ENCODE measurements at places on chromosomes 6 and 20.

GRCh38 chr20:50932016-50932485, 814 bp upstream of the ADNP start:
- H3K36me3 ChIP-seq: peaks cover 6% of the 10 kb centered on the region
- peaks cover 7% of the 10 kb centered on the region for H3K4me1 ChIP-seq
- H3K27me3 ChIP-seq: no peaks in the 10 kb centered on the region
- DNase-seq: no peak
- no peak overlapping the region for H3K4me3 ChIP-seq
- H3K27ac ChIP-seq: peak overlapping the region; percentile 95

DNA sequence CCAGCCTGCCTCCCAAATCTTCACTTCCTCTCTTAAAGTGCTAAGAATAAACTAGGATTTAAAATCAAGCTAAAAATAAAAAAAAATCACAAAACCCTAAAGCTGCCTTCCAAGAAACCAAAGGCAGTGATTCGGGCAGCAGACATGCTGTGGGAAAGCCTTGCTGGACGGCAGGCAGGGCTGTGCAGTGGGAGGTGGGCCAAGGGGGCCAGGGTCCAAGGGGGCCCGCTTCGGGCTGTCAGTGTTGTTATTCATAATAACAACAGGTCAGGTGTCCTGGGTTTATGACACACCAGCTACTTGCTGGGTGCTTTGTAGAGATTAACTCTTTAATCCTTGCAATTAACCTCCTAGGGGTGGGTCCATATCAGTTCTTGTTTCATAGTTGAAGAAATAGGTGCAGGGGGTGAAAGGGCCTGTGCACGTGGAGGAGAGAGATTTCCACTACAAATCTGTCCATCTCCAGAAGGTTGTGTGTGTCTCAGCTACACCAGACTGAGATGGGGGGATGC, 40.4 kb downstream of the CD40 start:
- H3K27me3 ChIP-seq: no peaks in the 10 kb centered on the region
- H3K36me3 ChIP-seq: no peaks in the 10 kb centered on the region
- no peak overlapping the region for H3K27ac ChIP-seq
- DNase-seq: no peak
- no peak overlapping the region for H3K4me3 ChIP-seq

DNA sequence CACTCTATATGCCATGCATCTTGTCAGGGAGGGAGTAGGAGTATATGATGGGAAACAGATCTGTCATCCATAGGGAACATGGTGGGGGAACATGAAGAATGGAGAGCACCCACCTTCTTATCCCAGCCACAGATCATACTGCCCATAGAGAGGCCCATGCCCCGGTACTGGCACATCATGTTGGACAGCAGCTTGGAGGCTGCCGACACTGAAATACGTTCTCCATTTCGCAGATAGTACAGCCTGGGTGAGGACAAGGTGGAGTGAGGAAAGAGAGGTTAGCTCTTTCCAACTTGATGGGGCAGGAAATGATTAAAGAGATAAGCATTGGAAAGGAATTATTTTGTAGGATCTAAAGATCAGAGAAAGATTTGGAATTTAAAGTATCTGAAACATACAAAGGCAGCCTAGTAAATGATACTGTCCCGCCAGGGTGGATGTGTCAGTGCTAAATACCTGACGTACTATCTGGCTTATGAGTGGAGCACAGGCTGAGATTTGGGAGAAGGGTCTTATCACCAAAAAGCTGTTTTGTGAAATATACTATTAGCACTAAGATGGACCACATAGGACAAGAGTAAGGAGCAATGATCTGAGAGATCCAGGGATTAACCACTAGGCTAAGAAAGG, 1.7 kb downstream of the PSMB8 start:
- H3K4me1 ChIP-seq: peaks cover 8% of the 10 kb centered on the region
- no peak overlapping the region for H3K4me3 ChIP-seq
- no peaks in the 10 kb centered on the region for H3K36me3 ChIP-seq
- DNase-seq: peak; percentile 68
- H3K27ac ChIP-seq: no peak overlapping the region

DNA sequence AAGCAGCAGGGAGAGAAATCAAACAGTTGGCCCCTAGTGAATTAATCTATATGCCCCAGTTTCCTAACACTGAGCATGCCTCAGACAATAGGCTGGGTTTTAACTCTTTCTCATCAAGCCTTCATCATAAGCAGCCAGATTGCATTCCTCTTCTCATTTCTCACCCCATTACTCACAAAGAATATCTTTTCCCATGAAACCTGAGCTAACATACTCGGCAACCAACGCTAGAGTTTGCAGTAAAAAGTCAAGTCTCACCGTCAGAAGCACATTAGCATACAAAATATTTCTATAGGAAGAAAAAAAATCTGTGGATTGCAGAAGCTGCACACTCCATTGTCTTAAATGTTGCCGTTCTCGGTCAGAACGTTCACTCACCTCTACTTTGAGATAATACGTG, 429.9 kb upstream of the ARID1B start:
- no peaks in the 10 kb centered on the region for H3K27me3 ChIP-seq
- H3K36me3 ChIP-seq: no peaks in the 10 kb centered on the region
- H3K4me3 ChIP-seq: no peak overlapping the region
- H3K27ac ChIP-seq: no peak overlapping the region
- DNase-seq: no peak

DNA sequence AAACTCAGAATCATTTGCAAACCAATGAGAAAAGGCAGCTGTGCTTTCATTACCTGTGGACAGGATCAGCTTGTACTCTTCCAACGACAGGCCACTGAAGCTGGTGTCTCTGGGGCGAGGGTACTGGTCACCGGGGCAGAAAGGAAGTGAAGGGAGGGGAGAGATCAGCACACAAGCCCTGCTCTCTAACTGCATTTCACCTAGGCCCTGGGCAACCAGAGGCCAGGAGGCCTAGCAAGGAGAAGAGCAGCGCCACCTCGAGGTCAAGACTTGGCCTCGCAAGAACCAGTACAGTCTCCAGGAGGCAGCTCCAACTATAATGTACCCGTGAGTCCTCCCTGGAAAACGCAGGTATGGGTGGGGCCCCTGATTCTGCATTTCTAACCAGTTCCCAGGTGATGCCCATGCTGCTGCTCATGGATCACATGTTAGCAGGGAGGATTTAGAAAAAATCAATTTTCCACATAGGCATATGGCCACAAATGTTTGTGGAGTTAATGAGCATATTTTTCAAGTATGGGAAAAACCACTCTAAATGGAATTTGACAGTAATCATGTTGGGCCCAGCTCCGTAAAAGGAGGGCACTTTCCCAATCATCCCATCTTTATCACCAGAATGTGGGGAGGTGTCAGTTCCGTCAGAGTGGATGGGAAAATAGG, 11.0 kb downstream of the UQCC2 start:
- DNase-seq: peak; percentile 47
- H3K4me1 ChIP-seq: no peaks in the 10 kb centered on the region
- peaks cover 37% of the 10 kb centered on the region for H3K36me3 ChIP-seq
- no peak overlapping the region for H3K4me3 ChIP-seq
- no peaks in the 10 kb centered on the region for H3K27me3 ChIP-seq

GRCh38 chr6:166567107-166567506, 19.4 kb downstream of the RAMACL start:
- H3K4me1 ChIP-seq: no peaks in the 10 kb centered on the region
- peaks cover 3% of the 10 kb centered on the region for H3K36me3 ChIP-seq
- no peak overlapping the region for H3K27ac ChIP-seq

- peak; percentile 27 for DNase-seq
- no peak overlapping the region for H3K4me3 ChIP-seq
- H3K4me1 ChIP-seq: peaks cover 37% of the 10 kb centered on the region
- no peak overlapping the region for H3K27ac ChIP-seq
Observed at GRCh38 chr6:33205191-33206026, 954 bp downstream of the HSD17B8 start.

DNA sequence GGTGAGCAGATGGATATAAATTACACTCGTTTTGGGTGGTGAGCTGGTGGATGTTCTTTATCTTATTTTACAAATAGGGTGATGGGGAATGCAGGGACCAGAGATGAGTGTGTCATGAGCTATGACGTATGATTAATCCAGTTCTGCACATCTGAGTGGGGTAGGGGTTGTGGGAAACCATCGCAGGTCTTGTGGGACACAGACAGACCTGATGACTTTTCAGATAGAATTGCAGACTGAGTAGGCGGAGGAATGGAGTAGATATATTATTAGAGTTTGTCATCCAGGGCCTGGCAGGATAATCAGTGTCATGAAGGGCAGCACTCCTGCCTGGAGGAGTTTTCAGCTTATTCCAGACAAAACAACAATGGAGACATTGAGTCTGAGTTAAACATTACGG, 12.9 kb upstream of the DSP start:
- H3K27ac ChIP-seq: no peak overlapping the region
- no peaks in the 10 kb centered on the region for H3K27me3 ChIP-seq
- no peak overlapping the region for H3K4me3 ChIP-seq
- H3K36me3 ChIP-seq: no peaks in the 10 kb centered on the region

GRCh38 chr6:36430351-36430750, 12.3 kb downstream of the PXT1 start:
- H3K4me3 ChIP-seq: no peak overlapping the region
- no peaks in the 10 kb centered on the region for H3K27me3 ChIP-seq
- peak overlapping the region; percentile 27 for H3K27ac ChIP-seq
- H3K4me1 ChIP-seq: peaks cover 7% of the 10 kb centered on the region
- DNase-seq: peak; percentile 71
- H3K36me3 ChIP-seq: no peaks in the 10 kb centered on the region

DNA sequence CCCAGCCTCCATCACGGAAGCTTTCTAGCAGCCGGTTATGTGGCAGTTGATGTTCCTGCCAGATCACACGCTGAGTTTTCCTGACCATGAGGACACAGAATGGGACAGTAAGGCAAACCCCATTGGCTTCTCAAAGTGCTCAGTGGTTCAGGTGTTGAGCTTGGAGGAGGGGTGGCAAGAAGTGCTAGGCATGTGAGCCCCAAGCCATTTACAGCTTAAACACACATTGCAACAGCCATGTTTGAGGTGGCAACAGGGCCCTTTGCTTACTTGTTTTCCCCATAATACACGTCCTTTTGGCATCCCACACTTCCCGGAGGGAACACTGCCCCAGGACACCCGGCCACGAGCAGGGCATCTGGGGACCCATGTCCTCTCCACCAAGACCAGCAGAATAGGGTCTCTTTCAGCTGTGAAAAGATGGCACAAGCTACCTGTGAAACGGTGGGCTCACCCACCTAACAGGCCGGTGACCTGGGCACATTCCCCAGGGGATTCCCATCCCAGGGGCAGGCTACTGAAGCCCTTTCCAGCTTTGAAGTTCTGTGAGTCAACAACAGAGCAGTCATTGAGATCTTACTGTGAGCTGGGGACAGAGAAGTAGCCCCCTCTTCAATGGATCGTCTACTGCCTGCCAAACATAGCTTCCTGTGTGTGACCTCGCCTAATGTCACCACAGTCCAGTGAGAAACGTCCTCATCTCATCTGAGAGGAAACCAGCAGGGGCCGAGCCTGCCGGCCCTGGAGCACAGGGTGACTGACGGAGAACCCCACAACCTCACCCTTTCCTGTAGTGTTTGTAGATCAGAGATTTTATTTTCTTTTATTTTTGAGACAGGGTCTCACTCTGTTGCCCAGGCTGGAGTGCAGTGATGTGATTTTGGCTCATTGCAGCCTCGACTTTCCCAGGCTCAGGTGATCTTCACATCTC, 4.0 kb upstream of the TLDC2 start:
- no peaks in the 10 kb centered on the region for H3K27me3 ChIP-seq
- no peaks in the 10 kb centered on the region for H3K4me1 ChIP-seq

DNA sequence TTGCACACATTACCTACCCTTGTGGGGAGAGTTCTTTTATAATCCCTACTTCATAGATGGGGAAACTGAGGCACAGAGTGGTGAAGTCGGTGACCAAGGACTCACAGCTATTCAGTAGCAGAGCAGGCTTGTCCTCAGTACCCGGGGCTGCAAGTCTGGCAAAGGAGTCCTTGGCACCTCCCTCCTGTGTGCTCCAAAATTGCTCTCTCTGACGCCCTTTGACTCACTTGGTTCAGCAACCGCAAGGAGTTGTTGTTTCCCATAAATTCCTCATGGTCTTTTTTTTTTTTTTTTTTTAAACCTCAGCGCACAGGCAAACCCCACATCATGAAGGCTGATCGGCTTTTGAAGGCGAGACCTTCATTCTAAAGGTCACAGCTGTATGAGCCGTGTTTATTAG, 143.2 kb downstream of the CEBPB start:
- peaks cover 4% of the 10 kb centered on the region for H3K4me1 ChIP-seq
- no peaks in the 10 kb centered on the region for H3K27me3 ChIP-seq
- H3K36me3 ChIP-seq: no peaks in the 10 kb centered on the region
- no peak overlapping the region for H3K27ac ChIP-seq

DNA sequence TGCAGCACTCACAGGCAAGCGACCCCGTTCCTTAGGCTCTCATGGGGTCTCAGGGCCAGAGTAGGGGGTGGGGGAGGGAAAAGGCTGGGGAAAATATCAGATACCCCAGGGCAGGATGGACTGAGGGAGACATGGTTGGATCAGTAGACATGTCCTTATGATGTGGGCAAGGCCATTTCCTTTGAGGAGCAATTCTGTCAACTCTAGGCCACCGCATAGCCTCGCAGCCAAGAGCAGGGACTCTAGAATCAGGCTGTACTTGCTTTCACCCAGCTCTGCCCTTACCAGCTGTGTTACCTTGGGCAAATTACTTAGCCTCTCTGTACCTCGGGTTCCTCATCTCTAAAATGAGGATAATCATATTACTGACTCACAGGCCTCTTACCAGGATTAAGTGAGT, 2.2 kb upstream of the MAPK13 start:
- H3K36me3 ChIP-seq: no peaks in the 10 kb centered on the region
- H3K4me1 ChIP-seq: peaks cover 34% of the 10 kb centered on the region
- no peak overlapping the region for H3K27ac ChIP-seq
- no peak overlapping the region for H3K4me3 ChIP-seq

DNA sequence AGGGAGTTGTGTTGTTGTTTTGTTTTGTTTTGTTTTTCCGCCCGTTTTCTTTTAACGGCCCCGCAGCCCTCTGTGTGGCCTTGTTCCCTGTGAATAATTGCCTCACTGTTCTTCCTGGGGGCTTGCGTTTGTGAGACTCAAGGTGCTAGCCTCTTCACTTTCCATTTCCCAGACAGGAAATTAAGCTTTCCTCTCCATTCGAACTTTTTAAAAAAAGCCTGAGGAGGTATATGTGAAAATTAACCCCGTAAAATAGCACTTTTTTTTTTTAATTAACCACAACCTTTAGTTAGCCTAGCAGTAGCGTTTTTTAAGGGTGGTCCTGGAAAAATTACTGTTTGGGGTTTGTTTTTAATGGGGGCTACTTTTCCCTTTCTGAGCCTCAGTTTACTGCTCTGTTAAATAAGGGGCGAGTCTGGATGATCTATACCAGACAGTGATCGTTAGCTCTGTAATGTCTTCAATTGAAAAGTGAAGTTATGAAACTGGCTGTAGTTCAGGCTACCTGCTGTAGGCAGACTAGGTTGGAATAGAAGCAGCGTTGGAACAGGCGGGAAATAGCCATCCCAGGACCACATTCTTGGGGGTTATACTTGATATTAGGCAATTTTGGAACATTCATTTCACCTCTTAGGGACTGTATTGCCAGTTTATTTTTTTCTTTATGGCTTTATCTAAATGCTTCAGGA, 1.7 kb downstream of the STX16 start:
- H3K4me1 ChIP-seq: peaks cover 3% of the 10 kb centered on the region
- H3K27ac ChIP-seq: peak overlapping the region; percentile 40
- no peak for DNase-seq
- H3K4me3 ChIP-seq: peak overlapping the region; percentile 89

- no peak overlapping the region for H3K4me3 ChIP-seq
- no peaks in the 10 kb centered on the region for H3K36me3 ChIP-seq
- H3K27ac ChIP-seq: no peak overlapping the region
- H3K27me3 ChIP-seq: no peaks in the 10 kb centered on the region
- no peak for DNase-seq
Observed at GRCh38 chr6:170072246-170072645, 218.6 kb downstream of the DLL1 start.

All from trophoblast cell (in vitro differentiated cells and primary cell).